ENCODE measurements at places on chromosomes 11 and 22.

DNA sequence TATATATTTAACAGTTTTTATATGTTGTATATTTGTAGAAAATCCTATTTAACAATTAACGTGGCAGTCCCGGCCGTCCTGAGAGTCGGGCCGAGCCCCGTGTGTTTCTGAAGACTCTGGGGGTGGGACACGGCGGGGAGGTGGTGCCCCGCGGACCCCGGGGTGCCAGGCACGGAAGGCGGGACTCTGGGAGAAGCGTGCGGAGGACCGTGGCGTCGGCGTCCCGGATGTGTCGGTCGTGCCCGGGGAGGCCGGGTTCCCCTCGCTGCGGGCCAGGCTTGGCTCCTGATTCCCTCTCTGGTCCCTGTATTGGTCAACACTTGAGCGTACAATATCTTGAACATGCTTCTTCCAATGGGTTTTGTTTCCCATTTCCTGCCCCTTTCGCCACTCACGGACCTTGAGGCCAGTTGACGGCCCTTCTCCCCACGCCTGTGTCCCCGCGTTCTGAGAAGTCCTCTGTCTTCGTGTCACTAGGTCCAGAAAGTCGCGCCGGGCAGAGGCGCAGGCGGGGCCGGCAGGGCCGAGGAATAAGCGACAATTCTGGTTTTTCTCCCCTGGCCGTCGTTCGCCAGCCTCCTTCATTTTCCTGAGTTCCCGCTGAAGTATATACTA lies 1076.7 kb downstream of the BRD1 start:
- DNase-seq, result no peak

- no peak for DNase-seq
These were observed 38.0 kb downstream of the MYH9 start for GRCh38 chr22:36349726-36350125.

- DNase-seq, result no peak
These were observed 20.2 kb downstream of the MS4A6E start for GRCh38 chr11:60347084-60347797.

- no peak for DNase-seq
These were observed 300.6 kb downstream of the TBC1D22A start for GRCh38 chr22:47063071-47063509.

- DNase-seq, result no peak
These were observed 124.1 kb downstream of the WNT7B start for GRCh38 chr22:45852826-45853225.

- no peak for DNase-seq
These were observed 357.6 kb downstream of the BRD1 start for GRCh38 chr22:49469896-49470740.

DNA sequence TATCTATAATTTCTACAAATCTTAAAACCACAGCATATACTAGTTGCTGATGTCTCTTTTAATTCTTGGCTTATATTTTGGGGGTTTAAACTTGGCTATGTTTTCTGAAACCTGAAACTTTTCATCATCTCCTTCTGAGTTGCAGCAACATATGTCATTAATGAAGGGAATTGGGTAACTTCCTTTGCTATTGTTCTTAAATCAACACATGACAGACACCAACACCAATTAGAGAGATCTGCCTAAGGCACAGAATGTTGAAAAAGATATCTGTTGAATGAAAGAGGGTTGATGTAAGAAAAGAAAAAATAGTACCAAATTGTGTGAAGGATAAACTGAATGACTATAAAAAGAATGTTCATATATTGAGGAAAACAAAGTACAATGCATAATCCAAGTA lies 10.3 kb upstream of the GAS2 start:
- DNase-seq, result no peak

- no peak for DNase-seq
These were observed 49.5 kb downstream of the ZNF280B start for GRCh38 chr22:22458896-22459588.

DNA sequence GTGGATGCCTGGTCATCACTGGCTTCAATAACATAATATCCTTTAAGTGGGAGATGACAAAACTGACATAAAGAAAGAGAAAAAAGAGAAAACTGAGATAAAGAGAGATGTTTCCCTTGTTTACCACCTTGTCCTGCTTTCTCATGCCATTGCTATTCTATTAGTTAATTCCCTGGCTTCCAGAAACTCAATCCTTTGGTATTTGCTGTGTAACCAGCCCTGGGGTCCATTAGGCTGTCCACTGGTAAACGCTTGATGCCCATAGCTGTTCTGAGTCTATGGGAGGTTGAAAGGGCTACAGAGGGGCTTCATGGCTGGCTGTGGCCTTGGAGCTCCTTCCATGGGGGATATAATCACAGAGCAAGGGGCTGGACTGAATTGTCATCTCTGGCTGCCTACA lies 243.4 kb upstream of the PLET1 start:
- DNase-seq, result no peak

DNA sequence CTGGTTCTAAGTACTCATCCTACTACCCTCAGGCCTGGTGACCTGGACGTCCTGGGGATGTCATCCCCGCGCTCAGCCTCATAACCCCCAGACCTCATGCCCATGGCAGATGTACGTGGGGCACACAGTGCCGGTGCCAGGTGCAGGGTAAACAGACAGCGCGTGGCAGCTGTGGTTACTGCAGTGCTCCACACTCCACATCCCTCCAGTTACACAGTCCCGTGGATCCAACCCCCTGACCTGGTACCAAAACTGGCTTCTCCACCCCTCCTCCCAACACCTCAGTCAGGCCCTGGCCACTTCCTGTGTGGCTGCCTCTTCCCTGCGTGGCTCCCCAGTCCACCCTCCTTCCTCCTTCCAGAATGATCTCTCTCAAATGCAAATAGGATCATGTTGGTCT lies 95.2 kb downstream of the DSCAML1 start:
- no peak for DNase-seq

DNA sequence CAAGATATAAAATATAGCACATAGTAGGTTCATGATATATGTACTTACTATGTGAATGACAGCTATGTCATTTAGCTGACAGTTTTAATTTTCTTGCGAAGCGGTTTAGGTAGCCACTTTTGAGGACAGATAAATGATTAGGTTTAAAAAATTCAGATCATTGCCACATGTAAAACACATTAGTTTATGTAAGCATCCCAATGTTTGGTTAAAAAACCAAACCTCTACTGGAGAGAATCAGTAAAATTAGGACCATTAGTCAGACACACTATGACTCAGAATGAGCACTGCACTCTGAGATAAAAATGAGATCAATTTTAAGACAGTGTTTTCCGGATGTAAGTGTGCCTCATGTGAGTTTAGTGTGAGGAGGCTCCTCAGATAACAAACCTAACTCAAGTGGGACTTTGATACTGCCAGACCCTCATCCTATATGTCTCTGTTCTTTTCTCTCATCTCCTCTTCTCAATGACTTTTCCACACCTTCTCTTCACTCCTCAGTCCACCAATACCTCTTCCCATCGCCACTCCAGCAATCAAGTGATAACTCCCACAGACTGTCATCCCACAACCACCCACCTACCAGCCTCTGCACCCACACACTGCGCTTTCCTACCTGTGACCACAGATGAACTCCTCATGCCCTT lies 6.8 kb upstream of the OR2AT4 start:
- no peak for DNase-seq

- DNase-seq, result no peak
These were observed 40.9 kb upstream of the SUSD2 start for GRCh38 chr22:24140357-24140756.

- DNase-seq, result no peak
These were observed 50.4 kb downstream of the ADM start for GRCh38 chr11:10355257-10355661.

GRCh38 chr11:20611892-20612291 lies 12.5 kb downstream of the SLC6A5 start:
- DNase-seq, result no peak

DNA sequence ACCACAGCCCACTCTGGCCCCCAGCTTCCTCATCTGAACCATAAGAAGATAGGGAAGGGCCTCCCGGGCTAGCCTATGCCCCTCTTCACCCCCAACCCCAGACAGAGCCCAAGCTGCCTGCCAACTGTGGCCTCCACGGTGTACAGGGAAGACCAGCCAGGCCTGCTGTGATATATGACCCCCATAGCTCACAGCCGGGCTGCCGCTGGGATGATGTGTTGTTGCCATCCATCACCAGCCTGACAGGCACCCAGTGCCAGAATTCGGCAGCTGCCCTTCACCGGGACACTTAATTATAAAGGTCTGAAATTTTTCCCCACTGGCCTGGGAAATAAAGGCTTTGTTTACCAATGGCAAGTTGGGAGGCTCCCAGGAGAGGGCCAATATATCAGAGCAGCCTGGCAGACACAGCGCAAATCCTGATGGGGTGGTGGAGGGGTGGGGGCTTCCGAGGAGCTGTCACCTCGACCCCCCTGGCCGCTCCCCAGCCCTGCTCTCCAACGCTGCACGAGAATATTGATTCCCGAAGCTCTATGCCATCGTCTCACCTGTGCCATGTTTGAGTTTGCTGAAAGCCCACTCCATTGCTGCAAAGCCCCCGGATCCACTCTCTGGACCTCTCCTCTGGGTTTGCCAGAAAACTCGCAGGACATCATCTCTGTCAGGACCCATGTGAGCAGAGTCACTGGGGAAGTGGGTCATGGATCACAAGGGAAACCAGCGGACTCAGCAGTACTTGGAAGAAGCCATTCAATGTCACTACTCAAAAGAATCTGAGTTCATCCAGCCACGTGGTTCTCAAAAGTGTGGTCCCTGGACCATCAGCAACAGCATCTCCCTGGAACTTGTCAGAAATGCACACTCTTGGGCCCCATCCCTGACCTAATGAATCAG lies 296.9 kb downstream of the MN1 start:
- no peak for DNase-seq

GRCh38 chr11:95977534-95978174 lies 53.7 kb upstream of the MTMR2 start:
- no peak for DNase-seq

DNA sequence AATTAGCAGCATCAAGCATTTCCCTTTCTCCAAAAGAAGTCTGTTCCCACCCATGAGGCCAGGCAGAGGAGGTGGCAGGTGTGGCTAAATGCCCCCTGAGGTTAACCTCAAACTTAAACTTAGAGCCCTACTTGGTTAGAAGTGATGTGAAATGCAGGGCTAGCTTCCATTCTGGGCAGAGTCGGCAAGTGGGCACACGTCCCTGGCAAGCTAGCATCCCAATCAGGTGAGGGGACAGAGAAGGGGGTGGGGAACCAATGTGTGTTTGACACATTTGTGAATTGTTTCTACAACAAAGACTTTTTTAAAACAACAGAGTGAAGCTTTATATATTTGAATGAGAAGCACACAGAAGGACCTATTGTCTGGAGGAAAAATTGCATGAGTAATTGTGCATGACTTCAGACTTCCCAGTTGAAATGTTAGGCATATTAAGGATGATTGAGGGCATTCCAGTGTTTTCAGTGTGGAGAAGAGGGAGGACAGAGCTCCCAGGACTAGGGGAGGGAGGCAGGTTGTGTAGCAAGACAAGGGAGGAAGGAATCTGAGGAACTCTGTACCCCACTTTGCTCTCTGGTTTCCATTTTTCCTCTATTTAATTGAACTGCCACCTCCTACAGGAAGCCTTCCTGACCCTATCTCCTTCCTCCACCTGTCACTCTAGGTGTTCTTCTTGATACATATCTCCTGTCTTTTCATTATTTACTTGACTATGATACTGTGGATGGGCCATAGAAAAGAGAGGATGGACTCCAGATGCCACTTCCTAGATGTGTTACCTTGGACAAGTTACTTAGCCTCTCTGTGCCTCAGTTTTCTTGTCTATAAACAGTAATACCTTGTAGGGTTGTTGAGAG lies 83.3 kb upstream of the PICALM start:
- DNase-seq, result no peak

- peak; percentile 54 for DNase-seq
These were observed 58.3 kb downstream of the MYH9 start for GRCh38 chr22:36329254-36330078.

DNA sequence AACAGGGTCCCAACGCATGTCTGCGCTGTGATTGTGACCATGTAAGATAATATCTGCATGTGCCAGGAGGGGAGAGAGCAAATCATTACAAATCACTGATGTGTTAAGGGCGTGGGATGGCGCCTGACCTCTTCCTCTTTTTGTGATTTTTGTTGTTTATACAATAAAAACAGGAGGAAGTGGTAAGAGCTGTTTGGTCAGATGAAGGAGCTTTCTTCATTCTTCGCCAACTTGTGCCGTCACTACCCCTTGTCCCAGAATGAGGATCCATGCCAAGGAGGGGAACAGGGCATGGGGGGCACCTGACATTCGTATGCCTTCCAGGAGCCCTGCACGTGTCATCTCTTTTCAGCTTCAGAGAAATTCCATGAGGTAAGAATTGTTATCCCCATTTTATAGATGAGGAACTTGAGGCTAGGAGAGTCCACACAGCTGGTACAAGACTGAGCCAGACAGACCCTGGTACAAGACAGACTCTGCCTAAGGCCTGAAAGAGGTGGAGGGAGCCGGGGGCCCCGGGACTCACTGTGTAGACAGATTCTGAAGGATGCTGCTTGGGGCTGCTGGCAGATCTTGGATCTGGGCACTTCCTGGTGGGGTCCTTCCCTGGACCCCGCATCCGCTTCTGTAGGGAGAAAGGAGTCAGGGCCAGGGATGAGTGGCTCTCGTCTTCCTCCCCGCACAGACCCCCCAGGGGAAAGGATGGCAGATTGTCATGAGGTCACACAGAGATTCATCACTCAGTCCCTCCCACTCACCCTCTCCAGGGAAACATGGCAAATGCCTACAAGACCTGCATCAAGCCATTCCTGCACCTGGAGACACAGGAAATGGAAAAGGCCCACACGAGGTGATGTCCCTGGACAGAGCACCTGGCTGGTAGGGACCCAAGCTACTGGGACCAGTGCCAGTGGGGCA lies 34.6 kb downstream of the NFAM1 start:
- DNase-seq, result no peak

DNA sequence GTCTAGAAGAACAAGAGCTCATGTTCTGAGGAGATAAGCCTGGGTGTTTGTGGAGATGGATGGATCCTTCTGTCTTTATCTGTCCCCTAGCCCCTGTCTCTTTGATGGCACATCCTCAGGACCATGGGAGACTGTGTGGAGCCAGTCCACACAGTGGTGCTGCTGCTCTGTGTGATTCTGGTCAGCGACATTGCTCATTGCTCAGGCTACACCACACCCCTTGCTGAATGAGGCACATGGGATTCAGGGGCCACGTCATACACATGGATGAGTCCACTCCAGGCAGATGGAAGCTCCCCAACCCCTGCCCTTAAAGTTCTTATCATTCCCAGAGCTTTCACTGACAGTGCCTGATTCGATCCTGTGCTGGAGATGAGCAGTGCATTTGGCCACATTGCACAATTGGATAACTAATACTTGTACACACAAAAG lies 222.2 kb downstream of the NAV2 start:
- no peak for DNase-seq

GRCh38 chr22:32327596-32328171 lies 30.0 kb upstream of the RFPL3 start:
- DNase-seq, result no peak

GRCh38 chr11:73203322-73203721 lies 14.8 kb upstream of the P2RY2 start:
- DNase-seq, result no peak

- no peak for DNase-seq
These were observed 38.8 kb downstream of the PDE2A start for GRCh38 chr11:72635309-72635915.
